Sigmoid colon (tissue), 7 donors: ENCODE measurements at places on chromosomes 3 and 15.

- DNase-seq = no peak
Observed at GRCh38 chr3:171804618-171805389, 5.5 kb downstream of the PLD1 start.

DNA sequence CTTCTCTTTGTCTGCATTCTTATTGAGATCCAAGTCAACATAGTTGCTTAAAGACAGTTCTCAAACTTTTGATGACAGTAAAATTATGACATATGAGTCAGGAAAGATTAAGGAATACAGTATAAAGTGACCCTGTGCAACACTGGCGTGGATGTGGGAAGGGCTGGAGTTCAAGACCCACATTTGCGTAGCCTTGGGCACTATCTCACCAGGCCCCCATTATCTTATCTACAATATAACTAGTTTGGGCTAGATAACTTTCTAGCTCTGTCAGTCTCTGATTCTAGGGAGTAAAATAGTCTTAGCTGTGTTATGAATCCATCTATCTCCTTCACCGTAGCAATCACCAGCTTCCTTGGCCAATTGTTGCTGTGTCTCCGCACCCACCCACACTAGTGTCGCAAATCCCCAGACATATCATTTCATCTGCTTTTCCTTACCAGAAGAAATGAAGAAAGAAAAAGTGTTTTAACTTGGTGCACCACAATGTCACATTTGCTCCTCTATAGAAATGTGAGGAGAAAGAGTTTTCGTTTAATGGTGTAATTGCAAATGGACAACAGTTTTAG is 14.9 kb upstream of the TM4SF4 start:
- no peak for DNase-seq

DNA sequence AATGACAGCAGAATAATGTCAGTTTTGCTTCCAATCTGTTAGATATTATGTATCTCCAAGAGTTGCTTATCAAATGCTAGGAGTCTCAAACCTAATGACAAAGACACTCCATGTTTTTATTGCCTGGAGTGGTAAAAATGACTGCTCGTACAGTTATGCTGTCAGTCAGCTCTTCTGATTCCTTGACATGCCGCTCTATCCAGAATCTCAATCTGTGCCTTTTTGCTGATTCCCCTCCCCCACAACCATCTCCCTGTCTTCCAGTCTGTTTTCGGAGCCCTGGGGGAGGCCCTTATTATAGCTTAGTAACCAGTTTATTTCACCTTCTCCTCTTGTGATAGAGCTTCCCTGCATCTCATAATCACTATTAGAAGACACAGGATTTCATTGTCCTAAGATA is 2.6 kb downstream of the MKRN2 start:
- DNase-seq = no peak

- DNase-seq = no peak
Observed at GRCh38 chr3:171055336-171056178, 29.0 kb upstream of the SLC2A2 start.

DNA sequence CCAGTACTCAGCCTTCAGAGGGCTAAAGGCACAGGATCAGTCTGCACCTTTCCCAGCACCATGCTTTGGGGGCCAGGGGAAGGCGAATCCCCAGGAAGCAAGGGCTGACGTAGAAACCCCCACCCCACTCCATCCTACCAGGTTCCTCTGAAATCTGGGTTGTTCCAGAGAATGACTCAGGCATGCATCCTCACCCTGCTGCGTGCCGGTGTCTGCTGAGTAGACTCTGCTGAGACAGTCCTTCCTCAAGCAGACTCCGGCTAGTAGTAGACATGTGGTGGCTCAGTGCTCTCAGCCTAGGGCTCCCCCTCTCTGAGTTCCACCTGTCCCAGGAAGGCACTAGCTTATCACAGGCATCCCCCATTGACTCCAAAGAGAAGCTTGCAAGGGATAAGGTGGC is 9.0 kb downstream of the TMEM43 start:
- DNase-seq = no peak

DNA sequence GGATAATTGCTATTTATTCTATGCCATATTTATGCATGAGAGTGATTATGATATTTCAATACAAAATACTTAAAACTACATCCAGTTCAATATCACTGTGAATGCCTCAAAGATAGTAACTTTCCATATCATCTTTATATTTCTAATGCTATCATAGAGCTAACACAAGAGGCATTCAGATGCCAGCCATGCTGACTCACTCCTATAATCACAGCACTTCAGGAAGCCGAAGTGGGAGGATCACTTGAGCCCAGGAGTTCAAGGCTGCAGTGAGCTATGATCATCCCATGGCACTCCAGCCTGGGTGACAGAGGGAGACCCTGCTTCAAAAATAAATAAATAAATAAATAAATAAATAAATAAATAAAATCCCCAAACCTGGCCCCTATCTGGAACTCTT is 498.7 kb downstream of the EPHA3 start:
- DNase-seq = no peak

GRCh38 chr3:29324180-29324651 is 43.3 kb downstream of the RBMS3 start:
- DNase-seq = peak; percentile 80

DNA sequence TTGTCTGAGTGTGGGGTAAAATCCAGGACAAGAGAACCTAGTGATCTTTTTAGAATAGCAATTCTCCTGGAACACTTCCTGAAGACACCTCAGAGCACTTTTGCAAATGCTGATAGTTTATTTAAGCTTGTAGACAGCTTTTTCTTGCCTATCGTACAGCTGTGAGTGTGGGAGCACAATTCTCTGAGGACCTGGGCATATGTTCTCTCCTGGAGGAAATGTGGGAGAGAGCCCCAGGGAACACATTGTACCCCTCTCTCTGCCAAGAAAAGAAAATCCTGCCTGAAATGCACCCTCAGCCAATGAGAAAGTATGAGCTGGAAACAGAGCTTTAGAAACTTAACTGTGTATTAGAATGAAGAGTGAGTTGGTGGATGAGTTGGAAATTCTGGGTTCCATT is 308.3 kb upstream of the SEMA6D start:
- no peak for DNase-seq

- no peak for DNase-seq
Observed at GRCh38 chr3:11140030-11140712, 14.1 kb upstream of the HRH1 start.

DNA sequence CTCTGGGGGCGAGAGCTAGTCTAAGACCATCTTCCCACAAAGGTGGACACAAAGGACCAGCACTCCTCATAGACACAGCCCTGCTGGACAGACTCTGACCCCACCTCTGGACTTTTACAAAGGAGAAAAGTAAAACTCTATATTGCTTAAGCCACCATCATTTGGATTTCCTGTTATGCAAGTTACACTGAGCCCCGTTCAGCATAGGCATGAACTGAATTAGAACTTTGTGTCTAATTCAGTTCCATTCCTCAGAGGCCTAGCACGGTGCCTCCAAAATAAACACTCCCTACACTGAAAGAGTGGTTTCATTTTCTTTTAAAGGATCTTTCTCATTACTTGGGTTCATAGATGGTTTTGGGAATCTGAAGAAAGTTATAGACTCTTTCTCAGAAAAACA is 79.2 kb upstream of the OCA2 start:
- no peak for DNase-seq

DNA sequence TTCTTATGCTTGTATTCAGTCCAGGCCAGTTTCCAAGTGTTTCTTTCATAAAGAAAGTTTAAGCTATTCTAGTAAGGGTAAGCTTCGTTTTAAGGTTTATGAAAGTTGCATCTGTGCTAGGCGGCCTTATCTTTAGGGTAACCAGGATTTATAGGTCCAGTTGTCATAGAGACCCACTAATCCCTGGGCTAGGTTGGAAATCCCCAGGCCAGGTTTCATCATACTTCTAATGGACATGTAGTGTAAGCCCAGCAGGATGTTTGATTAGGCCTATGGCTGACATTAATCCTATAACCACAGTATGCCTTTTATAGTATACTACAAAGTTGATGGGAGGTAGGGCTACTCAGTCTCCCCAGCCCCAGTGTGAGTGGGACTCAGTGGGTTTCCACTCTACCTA is 312.4 kb downstream of the CACNA2D3 start:
- no peak for DNase-seq

- no peak for DNase-seq
Observed at GRCh38 chr3:23682646-23683045, 123.1 kb upstream of the UBE2E1 start.

DNA sequence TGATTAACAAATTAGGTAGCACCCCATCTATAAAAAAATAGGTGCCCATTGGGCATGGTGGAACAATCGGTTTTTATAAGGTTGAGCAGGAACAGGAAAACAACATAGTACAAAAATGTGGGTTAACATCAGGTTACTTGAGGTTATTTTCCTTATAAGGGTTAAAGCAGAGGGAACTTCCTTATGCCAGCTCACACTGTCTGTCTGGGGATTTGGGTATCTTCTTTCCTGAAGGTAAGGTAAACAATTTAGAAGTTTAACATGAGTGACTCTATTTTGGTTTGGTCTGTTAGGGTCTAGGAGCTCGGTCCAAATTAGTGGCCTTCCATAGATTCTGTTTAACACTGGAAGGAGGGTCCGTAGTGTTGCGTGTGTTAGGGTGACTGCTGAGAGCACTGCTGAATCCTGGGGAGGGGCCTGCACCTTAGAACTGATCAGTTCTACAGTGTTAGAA is 14.7 kb downstream of the CHD2 start:
- no peak for DNase-seq

GRCh38 chr3:49123687-49124086 is 3.1 kb upstream of the USP19 start:
- no peak for DNase-seq

GRCh38 chr3:157238457-157238856 is 78.5 kb upstream of the CCNL1 start:
- no peak for DNase-seq

DNA sequence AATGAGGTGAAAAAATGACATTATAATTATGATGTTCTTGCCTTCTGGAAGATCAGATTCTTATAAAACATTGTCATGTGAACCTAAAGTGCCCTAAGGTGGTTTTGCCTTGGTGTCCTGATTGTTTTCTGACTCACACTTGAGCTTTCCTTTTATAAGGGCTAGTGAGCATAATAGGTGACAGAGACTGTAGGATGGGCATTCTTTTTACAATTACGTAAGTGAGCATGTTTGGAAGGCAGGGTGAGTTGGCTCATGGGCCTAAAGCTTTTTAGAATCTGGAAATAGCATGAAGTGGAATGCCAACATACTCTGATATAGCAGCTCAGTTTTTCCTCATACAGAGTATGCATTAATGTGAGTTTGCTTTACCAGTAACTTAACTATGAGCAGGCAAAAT is 41.2 kb downstream of the CRYBG3 start:
- DNase-seq = no peak

DNA sequence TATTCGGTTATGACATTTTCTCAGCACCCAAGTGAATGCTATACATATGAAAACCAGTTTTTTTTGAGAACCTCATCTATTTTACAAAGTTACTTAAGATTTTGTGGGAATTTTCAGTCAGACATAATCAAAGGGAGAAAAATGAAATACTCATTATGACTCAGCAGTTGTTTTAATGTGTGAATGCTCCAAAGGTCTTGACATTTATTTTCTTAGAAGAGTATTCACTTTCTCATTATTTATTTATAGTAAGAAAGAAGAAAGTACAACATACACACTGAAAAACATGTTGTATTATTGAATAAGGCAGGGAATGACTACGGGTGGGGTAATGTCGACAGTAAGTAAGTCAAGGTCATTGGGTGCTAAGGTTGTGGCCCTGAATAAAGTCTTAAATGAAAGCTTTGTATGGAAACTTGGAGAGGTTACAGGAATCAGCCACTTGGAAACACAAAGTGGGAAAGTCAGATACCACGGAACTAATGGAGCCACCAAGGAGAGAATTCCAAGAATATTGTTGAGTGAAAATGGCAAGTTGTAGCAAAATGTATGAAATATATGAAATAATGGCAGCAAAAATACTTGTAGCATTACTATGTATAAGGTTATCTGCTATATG is 844.5 kb downstream of the TBL1XR1 start:
- no peak for DNase-seq

DNA sequence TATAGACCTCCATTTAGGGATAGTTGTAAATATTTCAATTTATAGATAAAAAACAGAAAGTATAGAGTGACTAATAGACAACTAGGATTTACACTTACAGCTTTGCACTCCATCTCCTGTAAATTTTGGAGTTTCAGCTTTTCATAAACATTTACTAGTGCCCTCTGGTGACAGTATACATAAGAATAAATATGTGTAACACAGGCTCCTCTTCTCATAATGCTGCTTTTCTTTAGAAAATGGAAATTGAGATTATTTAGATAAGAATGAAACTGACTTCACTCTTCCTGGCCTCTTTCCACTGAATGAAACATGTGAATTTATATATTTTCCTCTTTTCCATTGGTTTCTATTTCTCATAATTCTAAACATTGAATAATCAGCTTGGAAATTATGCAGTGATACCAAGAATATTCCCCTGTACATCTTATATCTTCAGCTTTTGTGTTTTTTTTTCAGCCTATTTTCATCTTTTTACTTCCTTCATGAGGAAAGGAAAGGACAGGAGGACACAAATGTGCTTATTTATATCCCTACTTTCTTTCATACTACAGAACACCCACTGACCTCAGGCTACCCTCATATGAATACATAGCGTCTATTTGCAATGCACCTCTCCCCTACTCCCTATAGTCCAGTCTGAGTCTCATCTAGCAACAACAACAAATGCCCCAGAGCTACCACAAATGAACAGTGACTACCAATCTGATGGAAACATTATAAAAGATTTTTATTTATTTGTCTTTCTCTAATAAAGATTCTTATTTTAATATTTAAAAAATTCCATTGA is 103.1 kb upstream of the CCDC39 start:
- no peak for DNase-seq

DNA sequence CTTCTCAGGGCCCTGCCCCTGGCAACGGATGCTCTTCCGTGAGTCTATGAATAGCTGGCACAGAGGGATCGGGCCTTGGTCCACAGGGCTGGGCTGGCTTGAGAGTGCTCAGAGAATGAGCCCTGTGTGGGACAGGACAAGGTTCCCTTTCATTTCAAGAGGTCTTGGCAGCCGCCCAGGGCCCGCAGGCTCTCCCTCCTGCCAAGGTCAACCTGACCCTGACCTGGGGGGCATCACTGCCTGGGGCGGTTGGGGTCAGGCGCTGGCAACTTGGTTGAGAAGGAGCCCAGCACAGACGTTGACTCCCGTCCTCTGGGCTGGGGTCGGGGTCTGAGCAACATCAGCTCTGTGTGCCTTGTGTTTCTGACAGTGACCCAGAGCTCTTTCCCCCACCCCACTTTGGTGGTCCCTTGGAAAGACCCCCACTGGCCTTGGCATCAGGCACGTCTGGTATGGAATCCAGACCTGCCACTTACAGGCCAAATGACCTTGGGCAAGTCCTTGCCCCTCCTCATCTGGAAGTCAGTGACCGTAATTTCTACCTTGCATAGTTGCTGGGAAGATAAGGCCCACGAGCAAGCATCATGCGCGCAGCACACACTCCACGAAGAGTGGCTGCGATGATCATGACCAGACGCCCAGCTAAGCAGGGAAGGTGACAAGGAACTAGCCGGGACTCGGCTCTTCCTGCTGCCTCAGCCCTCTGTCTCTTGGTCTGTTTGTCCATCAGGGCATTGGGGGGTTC is 36.4 kb downstream of the EPHB3 start:
- DNase-seq = no peak

- no peak for DNase-seq
Observed at GRCh38 chr3:43919029-43919428, 228.3 kb downstream of the ABHD5 start.
